ENCODE measurements at places on chromosomes 12 and 14.
A peak's percentile ranks its signal among the peaks of the same experiment; 100 is the strongest.

DNA sequence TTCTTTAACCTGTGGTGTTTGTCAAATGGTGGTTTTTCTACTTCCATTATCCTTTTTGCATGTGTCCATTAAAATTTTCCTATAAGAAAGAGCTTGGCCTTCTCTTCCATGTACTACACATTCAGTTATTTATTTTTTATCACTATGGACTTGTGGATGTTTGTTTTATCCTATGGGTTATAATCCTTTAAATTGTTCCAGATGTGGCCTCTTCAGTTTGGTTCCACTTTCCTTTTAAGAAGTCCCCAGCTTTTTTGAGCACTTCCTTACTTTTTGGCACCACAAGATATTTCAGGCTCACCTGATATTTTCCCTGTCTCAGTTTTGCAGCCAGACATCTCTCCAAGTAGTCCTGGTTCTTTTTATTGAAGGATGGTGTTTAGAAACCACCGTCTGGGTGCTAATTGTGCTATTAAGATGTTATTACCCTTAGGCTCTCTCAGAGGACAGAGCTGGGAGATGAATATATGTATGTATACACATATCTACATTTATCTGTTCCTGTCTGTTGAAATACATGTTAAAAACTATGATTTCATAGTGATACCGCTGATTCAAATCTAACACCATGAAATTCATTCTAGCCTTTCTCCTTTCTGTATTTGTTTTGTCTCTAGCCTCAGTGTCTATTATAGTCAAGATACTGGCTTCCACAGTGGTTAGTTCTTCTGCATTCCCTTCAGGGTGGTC lies 408.5 kb upstream of the RGS6 start:
- no peak for DNase-seq

DNA sequence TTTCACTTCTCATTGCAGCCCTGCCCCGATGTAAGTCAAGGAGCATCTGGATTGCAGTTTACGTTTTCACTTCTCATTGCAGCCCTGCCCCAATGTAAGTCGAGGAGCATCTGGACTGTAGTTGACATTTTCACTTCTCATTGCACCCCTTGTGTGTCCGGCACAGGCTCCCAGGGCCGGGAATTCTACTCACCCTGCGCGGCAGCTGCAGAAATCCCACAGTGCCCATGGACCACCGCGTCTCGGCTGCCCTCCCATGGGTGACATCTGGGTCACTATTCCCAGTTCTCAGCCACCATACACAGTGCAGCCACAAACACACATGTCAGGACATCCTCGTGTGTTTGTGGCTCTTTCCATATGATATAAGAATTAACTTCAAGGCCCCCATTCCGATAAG lies 378.5 kb downstream of the ADGRD1 start:
- no peak for DNase-seq

- no peak for DNase-seq
These were observed 649.3 kb downstream of the RPS29 start for GRCh38 chr14:48936849-48937248.

DNA sequence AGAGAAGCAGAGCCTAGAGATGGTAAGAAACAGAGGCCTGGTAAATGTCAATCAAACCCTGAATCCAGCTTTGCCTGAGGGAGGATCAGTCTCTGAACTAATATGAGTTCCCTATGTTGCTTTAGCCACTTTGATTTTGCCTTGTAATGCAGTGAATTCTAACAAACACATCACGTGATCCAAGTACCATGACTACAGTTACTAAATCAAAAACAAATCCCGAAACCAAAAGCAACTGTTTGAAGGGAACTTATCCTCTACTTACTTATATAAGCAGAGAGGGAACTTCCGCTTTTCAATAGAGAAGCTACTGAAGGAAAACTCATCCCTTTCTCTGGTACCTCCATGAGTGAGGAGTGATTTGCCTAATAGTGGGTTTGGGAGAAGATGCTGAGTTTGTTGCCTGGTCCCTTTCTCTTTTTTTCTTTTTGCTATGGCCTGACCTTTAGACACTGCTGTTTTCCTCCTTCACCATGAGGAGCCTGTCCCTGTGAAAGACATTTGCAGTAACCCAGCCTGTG lies 7.7 kb upstream of the PPTC7 start:
- peak; percentile 62 for DNase-seq

GRCh38 chr12:43287706-43288383 lies 264.2 kb downstream of the ADAMTS20 start:
- no peak for DNase-seq

- no peak for DNase-seq
These were observed 20.9 kb downstream of the KMT2D start for GRCh38 chr12:49039421-49040363.

DNA sequence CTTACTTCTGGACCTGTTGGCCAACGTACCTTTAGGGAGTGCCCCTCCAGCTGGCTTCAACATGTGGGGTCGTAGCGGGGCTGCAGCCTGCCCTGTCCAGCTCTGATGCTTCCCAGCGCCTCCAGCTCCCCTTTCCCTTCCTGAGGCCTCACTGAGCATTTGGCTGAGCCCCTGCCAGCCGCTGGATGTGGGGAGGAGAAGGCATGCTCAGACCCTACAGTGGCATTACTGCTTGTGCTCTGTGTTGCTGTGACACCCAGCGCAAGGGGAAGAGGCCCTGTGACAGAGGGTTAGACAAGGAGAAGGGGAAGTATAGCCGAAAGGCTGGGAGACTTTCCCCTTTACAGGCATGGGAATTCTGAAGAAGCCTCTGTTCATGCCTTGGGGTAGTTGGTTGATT lies 145.9 kb downstream of the PRKCH start:
- no peak for DNase-seq

DNA sequence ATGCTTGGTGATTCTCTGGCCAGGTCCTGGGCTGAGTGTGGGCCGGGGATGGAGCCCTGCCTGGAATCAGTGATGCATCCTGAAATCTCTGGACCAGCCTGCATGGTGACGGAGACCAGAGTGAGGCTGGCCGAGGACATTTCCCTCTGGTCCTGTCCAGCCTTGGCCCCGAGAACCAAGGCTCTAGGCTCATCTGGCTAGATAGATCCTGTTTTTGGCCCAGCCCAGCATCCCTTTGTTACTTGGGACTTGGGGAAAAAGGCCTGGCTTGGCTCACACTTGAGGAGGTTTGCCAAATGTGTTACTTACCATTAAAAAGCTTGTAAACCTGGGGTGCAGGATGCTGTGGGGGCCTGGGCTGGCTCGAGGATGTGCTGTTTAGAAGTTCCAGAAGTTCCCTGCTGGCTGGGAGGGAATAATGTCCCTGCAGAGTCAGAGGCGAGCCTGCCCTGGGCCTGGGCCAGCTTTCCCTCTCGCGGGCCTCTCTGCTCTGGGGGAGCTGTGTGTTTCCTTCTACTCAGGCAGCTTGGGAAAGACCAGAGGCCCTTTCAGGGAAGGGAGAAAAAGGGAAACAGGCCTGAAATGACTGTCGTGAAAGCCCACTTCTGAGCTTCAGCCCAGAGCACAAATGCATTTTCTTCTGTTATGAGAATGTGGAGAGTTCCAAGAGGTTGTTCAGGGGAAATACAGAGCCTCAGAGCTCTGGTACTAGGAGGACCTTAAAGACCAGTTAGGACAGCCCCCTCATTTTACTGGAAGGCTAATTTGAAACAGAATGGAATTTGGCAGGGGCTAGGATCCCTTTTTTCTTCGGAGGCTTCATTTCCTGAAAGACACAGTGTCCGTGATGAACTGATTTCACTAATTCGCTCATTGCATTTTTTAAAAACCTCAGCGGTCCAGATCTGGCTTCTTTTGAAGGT lies 47.2 kb upstream of the CTDSP2 start:
- DNase-seq: no peak

DNA sequence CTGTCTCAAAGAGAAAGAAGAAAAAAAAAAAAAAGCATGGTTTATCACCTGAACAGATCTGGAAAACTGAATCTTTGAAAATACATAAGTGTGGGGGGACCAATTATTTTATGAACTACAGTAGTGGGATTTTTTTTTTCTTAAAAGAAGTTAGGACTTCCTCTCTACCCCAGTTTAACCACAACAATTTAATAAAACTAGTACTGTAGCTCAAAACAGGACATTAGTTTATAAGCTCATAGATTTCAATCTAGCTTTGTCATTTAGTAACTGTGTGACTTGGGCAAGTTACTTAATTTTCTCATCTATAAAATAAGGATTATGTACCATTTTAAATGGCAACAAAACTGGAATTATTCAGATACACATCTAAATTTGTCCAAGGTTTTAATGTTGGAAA lies 23.5 kb upstream of the ARID4A start:
- no peak for DNase-seq

- no peak for DNase-seq
These were observed 618.4 kb downstream of the SLC6A15 start for GRCh38 chr12:84294246-84294645.

DNA sequence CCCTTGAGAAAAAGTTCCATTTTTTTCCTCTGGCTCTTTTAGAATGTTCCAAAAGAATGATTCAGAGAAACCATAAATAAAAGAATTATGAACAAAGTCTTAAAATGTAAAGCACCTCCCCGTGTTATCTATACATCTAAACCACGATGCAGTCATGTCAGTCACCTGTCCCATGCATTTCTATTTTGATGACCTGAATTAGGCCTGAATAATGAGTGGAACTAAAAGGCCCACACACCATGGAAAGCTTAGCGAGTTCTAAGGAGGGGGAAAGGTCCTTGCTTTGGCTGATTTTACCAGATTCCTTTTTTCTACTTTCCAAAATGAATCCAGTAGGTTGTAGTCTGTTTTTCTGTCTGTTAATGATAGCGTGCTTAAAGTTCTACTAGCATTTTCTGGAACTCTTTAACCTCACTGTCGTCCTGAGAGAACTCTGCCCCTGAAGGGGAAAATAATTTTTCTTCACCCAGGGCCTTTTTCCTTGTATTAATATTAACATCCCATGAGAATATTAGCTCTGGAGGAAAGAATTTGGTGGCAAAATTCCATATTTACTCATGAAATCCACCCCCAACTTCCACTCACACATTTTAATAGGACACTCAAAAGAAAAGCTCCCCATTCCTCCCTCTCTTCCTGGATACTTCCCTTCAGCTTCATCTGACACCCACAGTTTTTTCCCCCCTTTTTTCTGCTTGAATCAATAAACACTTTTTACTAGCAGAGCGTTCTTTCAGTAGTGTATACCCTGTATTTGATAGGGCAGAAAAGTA lies 266.3 kb upstream of the DIO2 start:
- no peak for DNase-seq

DNA sequence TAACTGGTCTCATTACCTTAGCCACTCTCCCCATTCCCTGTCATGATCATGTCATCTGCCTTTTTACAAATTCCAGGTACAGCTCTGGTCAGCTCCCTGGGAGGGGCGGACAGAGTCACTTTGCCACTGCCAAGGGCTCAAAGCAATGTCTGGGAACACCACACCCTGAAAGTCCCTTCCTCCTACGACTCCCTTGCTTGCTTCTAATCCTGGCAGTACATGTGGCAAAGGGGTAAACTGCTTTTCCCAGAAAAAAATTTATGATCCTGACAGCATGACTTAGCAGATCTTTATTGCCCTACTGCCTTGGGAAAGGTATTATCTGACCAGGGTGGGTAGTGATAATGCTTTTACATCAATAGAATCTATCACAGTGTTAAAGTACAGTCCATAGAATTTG lies 376.0 kb upstream of the PDE3A start:
- DNase-seq: no peak

All from CD4-positive, alpha-beta T cell treated with Interleukin-6 at 100 ng/mL for 8 hours (primary cell).